NCI-H446 (cell line): ENCODE measurements at places on chromosomes 1 and 21.

DNA sequence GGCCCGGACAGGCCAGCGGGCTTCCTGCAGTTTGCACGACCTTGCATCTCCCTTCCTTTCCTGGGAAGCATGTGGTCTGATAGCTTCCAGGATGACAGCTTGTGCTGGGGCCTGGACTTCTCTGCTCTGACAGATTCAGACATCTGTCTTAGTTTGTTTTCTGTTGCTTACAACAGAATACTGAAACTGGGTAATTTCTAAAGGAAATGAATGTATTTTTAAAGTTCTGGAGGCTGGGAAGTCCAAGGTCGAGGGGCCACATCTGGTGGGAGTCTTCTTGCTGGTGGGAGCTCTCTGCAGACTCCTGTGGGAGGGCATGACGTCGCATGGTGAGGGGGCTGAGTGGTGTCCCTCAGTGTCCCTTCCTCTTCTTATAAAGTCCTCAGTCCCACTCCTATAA, 35.3 kb upstream of the TENT5B start:
- peak; percentile 18 for DNase-seq

GRCh38 chr1:42779725-42780124, 5.1 kb upstream of the TMEM269 start:
- DNase-seq: no peak

- DNase-seq: no peak
Measured at GRCh38 chr1:218874801-218875400, 298.8 kb upstream of the LYPLAL1 start.

- DNase-seq: no peak
Measured at GRCh38 chr1:226425431-226426031, 17.6 kb upstream of the PARP1 start.

GRCh38 chr1:1326075-1326605, 1.5 kb downstream of the CPTP start:
- no peak for DNase-seq

DNA sequence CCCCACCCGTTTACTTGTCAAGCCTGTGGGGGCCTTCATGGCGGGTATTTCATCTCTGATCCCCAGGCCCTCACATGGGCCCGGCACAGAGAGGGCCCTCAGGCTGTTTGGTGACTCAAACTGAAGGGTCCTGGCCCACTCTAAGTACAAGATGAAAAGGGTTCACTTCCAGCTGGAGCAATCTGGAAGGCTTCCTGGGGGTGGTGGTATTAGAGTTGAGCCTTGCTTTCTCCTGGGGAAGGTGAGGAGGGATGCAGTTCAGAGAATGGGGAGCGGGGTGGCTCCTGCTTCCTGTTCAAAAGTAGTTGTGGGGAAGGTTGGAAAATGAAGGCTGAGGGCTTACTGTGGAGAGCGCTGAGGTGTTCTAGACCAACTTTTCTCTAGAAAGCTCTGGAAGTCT, 47.7 kb downstream of the DHRS3 start:
- DNase-seq: no peak
